Urinary bladder (tissue), 4 donors: ENCODE measurements at places on chromosomes 1 and 21. TPM values are rescaled to one million over a fixed set of nuclear protein-coding genes. Genes with fewer than 3 reads are reported as not detected.

DNA sequence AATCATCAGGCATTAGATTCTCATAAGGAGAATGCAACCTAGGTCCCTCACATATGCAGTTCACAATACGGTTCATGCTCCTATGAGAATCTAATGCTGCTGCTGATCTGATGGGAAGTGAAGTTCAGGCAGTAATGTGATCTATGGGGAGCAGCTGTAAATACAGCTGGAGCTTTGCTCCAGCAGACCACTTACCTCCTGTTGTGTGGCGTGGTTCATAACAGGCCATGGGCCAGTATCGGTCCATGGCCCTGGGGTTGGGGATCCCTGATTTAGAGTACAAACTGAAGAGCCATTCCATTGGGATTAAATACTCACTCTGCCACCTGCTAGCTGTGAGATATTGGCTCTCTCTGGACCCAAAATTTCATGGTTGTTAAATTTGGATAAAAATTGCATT is 244.6 kb upstream of the POGK start:
- no peak for DNase-seq

Gene RPE65
- 9.9 TPM for total RNA-seq

- no peak for DNase-seq
Measured at GRCh38 chr21:33441489-33442477, 38.0 kb downstream of the TMEM50B start.

DNA sequence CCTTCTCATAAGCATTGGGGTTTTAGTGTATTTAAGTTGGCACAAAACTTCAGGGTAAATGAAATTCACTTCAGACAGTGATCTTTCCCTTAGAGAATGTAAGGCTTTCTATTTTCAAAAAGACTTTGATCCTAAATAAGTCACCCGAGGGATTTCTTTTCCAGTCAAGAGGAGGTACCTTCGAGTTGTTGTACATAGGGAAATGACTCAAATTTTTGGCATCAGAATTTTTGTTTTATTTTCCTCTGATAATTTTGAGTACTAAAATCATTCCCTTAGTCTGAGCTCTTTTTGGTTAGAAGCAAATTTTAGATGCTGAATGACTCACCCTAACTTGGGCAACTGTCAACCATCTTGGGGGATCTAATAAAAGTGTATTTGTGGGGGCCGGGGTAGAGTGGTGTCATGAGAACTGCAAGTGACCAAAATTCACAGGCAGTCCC is 193.9 kb downstream of the DHRS3 start:
- DNase-seq: no peak

GRCh38 chr1:112628516-112628915 is 8.9 kb downstream of the CAPZA1 start:
- no peak for DNase-seq

GRCh38 chr1:54267815-54268761 is 68.1 kb downstream of the MRPL37 start:
- DNase-seq: no peak

Gene NEGR1
- 92.3 TPM for total RNA-seq

GRCh38 chr1:212107481-212107880 is 71.9 kb downstream of the DTL start:
- DNase-seq: no peak

DNA sequence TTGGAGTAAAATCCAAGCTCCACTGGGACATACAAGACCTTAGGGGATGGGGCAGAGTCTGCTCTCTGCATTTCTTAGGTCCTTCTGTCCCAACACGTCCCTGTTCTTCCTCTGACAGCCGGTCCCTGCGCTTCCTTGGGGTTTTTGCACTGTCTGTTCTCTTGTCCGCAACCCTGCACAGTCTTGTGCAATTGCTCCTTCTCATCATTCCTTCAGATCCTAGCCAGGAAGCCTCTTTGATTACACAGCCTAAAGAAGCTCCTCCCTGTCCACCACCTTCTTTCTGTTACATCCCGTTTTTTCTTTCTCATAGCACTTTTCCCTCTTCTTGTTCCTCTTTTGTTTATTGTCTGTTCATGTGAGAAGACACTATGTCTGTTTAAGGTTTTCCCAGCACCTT is 19.9 kb downstream of the ACOT11 start:
- DNase-seq: no peak

DNA sequence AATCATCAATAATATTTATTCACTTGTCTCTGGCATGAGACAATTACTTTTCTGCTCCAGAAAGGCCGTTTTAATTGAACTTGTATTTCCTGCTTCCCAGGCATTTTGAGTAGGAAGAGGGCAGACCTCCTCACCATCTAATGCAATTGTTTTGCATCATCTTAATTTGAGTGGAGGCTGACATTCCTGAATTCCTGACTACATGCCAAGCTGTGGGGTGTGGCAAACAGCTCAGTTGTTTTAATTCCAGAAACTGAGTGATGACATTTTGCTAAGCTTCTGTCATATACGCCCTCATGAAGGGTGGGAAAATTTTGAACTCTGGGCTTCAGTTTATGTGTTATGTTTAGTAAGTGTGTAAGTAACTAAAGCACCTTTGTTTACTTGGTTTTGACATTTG is 125.4 kb upstream of the USP25 start:
- DNase-seq: no peak

DNA sequence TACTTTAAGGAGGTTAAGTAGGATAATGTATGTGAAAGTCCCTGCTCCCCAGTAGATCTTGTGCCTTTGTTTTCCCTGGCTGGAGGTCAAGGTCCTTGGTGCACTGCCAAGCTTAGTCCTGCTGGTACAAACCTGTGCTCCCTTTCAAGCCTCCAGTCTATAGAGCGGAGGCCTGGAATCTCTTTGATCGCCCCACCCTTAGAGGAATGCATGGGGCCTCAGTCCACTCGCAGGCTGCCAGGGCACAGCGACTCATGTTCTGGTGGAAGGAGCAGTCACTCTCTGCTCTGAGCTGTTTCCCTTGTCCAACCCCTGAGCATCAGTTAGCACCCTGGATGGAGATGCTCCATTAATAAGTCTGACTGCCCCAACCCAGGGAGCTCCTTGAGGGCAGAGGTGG is 121.8 kb downstream of the HMGB4 start:
- DNase-seq: no peak

Gene SPRR2D
- total RNA-seq: not detected

DNA sequence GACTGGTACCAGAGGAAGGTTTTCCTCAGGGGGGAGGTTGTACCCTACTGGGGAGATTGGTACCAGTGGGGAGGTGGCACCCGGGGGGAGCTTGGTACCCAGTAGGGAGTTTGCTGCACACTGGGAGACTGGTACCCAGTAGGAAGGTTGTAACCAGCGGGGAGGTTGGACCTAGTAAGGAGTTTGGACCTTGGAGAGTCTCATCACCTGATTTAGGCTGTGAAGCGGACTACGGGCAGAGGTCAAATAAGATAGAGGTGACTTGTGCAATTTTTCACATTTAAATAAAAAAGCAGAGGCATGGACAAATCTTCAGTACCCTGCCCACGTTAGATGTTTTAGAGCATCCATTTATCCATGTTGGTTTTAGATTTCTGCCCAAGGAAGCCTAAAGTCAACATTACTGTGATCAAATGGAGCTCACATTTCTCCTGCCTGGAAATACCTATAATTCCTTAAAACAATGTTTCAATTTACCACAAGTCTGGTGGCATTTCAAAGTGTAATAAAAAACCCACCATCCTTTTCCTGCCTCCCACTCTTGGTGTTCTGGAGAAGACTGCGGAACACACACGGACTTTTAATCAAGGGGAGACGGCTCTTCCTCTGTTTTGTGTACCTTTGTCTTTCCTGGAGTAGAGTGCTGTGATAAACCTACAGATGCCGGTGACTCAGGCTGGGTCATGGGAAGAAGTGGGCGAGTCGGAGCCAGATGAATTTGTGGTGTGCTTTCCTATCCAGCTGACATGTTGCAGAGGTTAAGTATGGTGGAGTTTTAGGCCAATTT is 36.2 kb upstream of the MRPS6 start:
- no peak for DNase-seq

Gene RAB4A
- 33.5 TPM for total RNA-seq

DNA sequence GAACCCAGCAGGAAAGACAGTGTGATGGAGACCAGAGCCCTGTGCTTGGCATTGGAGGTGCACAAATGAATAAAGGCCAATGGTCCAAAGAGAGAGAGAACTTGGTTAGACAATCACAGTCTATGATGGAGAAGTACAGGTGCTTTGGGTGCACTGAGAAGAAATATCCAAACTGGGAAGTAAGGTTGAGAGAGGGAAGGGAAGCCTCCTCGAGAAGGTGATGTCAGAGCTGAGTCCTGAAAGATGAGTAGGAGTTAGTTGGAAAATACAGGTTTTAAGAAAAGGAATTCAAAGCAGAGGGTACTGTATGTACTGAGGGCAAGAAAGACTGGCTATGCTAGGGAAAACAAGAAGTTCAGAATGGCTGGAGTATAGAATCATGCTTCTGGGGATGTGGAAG is 94.1 kb upstream of the CD53 start:
- DNase-seq: no peak

- DNase-seq: no peak
Measured at GRCh38 chr1:21297975-21298374, 7.7 kb upstream of the ECE1 start.

DNA sequence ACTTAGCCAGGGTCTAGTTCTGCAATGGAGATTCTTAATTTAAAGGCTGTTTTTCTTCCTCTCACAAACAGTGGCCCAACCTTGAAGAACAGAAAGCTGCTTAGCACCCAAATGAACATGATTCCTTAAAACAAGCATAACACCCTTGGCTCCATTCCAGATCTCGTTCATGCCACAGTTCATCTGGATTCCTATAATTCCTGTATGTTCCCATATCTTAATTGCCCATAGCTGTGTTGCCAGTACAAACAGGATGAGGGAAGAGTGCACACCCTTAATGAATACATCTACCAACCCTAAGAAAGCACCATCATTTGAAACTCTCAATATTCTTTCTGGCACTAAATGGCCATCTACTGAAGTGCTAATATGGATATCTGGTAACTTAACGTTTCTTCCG is 45.5 kb downstream of the TGFB2 start:
- no peak for DNase-seq

- DNase-seq: no peak
Measured at GRCh38 chr1:200262326-200262965, 147.4 kb downstream of the ZNF281 start.
